AG10803 (cell line): ENCODE measurements at places on chromosomes 1 and 21.

DNA sequence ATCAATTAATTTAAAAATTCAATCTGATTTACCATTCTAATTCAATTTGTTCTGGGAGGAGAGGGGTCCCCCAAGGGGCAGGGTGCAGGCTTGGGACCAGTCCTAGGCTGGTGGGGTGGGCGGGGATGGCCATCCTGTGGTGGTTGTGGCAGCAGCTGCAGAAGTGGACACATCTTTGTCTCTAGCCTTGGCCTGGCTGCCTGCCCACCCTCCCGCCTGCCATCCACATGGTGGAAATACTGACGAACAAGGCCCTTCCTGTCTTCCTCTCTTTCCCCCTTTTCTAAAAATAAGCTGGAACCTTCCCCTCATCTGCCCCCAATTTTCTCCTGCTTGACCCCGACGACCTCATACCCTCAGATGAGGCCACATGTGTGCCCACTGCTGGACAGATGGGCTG, 130.9 kb downstream of the FOXD2 start:
- DNase-seq: peak; percentile 50

- no peak for DNase-seq
Observed at GRCh38 chr1:53899708-53900107, 5.7 kb downstream of the DIO1 start.

DNA sequence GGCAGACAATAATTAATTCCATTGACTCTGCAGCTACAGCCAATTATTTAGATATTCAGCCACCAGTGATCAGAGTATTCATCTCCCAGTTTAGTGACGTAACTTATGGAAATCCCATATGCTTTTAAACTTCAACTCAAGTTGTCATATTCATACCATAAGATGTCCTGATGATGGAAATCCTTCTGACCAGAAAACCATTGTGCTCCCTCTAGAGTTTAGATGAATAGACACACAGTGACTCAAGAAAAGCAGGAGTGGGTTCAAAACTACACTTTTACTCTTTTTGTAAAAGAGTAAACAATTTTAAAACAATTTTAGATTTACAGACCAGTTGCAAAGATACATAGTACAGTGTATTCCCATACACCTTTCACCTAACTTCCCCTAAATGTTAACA, 463.7 kb downstream of the KCNT2 start:
- DNase-seq: no peak

DNA sequence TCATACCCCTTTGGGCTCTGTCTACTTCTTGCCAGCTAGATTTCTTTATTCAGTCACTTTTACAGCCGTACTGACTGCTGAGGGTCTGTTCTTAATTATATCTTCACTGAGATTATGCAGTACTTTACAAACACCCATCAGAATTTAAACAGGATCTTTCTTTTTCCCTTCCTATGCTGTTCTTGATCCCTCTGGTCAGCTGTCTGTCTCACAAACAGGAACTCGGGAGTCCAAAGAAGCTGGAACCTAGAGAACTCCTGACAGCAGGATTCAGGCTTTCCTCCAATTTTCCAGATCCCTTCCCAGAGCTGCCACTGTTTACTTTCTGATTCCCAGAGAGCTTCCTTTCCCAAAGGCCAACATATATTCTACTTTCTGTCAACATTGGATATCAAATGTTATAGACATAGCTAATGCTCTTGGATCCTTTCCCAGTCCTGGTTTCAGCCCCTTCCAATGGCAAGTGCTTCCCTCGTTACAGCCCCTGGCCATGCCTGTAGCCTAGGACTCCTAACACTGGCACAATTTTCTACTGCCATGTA, 59.5 kb downstream of the ATP2B4 start:
- peak; percentile 27 for DNase-seq

- DNase-seq: no peak
Observed at GRCh38 chr1:111480674-111481073, 6.9 kb downstream of the C1orf162 start.

GRCh38 chr1:96214982-96215381, 506.6 kb upstream of the PTBP2 start:
- DNase-seq: peak; percentile 4

- no peak for DNase-seq
Observed at GRCh38 chr1:99098589-99098988, 93.9 kb upstream of the PLPPR5 start.

GRCh38 chr1:35866991-35867390, 16.0 kb upstream of the AGO1 start:
- DNase-seq: no peak

DNA sequence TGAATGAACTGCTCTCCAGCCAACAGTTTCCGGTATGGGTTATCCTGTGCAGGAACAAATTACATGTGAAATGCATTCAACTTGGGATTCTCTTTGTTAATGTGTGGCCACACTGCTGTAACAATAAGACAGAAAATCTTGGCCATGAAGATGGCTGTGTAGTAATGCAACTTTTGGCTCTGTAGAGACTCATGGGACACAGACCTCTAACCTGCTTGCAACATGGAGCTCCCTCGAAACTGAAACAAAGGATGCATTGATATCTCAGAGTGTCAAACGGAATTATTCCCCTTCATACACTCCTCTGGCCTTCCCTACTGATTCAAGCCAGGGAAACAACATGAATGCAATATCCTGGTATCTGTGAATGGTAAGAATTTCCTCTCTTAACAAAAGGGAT, 559.3 kb upstream of the ZRANB2 start:
- DNase-seq: no peak

DNA sequence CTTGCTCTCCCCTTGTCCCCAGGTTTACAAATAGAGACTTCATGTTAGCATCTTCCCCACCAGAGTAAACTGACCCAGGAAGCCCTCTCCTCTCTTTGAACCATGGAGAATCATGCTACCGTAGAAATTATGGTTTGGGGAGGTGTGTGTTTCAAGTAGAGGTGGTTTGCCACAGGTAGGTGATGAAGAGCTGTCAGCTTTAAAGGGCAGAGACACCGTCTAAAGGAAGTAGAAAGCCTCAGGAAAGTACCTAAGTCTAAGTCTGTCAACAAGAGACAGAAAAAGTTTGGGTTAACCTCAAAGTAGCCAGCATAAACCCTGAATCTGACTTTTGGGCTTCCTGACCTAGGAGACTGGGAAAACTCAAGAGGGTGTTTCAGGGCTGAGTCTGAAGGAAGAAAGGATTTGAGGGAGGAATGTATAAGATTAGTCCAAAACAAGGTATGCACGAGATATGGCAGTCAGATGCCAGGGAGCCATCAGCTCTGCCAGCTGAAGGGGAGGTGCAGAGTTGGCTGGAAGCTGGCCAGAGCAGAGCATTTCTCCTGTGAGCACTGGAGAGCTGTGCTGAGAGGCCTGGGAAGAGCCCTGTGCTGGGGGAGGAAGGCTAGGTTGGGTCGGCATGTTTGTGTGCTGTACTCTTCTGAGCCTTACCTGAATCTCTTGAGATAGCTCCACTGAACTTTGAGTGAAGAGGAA, 14.3 kb downstream of the ADAMTSL4 start:
- peak; percentile 62 for DNase-seq

DNA sequence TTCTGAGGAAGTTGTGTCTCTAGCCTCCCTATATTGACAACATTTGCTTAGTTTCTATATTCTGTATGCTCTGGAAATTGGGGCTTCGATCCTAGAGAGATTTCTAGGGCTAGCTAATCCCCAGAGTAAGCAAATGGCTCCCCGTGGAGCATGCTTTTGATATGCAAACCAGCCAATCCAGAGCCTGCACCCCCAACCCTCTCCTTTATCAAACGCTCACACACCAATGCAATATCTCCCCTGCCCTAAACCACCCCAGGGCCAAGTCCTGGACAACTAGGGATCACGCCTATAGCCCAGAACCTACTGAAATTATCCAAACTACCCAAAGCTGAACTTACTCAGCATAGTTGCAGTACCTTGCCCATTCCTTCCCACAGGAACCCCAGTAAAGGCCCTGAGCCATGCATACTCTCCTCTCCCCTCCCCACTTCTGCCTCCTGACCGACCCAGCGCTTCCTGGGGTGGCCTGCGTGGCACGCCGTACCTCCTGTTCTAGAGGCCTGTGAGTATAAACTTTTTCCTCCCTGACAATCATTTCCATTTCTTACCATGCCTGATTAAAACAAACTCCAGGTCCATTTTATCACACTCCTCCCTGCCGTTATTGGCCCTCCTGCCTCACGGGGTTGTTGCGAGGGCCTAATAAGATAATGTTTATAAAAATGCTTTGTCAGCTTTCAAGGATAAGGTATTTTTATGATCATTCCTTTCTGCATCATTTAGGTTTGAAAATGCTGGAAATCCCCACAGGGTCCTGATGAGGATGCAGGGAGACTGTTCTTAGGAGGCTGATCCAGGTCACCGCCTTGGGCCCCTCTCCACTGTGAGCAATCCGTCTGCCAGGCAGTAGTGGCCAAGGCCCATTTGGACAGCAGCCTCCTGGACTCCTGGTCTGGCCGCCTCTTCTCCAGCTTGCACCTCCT, 102.7 kb downstream of the TENT5C start:
- no peak for DNase-seq

GRCh38 chr1:100989306-100990077, 36.1 kb downstream of the DPH5 start:
- peak; percentile 84 for DNase-seq

DNA sequence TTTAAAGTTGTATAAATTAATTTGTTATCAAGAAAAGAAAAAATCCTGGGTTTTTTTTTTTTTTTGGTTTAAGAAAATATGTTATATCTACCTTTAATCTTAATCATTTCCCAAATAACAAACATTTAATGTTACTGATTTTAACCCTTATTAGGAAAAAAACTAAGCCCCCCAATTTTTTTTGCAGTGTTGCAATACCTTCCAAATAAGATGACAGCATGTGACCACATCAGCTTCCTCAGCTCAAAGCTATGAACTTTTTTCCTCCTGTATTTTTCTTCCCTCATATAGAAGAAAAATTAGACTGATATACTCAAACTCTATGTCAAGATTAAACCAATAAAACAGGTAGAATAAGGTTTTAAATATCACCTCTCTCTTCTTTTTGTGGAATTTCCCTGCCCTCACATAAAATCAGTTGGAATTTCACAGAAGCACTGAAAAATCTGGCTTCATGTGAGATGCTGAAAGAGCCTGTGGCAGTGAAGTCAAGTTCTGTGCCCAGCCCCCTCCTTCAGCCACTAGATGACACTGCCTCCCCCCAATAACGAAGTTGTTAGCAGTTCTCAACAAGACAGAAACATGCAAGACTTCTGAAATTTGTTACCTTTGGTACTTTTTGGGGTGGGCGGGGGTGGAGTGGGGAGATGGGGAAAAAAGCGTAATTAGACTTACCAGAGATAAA, 9.6 kb upstream of the SMYD2 start:
- DNase-seq: no peak

DNA sequence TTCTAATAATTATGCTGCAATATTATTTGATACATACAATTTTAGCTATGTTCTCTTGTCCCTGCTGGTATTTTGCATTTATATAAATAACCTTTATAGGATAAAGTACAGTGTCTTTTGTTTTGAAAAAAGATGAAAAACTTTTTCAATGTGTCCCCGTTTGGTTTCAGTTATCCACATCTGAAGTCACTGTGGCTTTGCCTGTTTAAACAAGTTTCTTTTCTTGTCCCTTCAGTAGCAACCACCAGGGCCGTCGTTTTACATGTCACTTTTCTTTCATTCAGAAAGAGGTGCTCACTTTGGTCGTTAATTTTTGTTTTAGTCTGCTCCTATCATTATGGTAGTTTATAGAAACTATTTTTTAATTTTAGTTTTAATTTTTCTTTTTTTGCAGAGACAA, 41.4 kb downstream of the RABGAP1L start:
- no peak for DNase-seq

GRCh38 chr1:171298696-171299095, 15.3 kb upstream of the FMO4 start:
- DNase-seq: no peak

DNA sequence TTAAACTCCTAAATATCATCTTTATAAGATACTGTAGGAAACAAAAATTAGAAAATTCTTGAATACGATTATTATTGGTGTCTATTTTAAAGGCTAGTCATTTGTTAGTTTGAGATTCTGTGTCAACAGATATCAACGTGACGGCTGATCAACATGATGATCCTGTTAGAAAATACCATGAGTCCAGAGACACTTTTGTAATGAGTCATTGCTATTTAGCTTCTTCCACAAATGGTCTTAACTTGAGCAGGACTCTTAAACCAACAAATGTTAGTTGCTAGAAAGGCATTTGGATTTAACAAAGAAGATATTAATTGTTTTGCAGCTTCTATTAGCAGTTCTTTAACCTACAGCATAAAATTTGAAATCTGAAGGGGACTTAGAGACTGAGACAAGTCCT, 131.2 kb downstream of the TGFB2 start:
- peak; percentile 87 for DNase-seq

DNA sequence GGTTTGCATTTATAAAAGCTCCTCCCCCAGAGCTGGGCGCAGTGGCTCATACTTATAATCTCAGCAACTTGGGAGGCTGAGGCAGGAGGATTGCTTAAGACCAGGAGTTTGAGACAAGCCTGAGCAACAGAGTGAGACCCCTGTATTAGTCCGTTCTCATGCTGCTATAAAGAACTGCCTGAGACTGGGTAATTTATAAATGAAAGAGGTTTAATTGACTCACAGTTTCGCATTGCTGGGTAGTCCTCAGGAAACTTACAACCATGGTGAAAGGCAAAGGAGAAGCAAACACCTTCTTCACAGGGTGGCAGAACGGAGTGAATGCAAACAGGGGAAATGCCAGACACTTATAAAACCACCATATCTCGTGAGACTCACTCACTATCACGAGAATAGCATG, 52.5 kb downstream of the ZNF684 start:
- DNase-seq: no peak

- peak; percentile 27 for DNase-seq
Observed at GRCh38 chr1:78527706-78528105, 36.9 kb downstream of the PTGFR start.

DNA sequence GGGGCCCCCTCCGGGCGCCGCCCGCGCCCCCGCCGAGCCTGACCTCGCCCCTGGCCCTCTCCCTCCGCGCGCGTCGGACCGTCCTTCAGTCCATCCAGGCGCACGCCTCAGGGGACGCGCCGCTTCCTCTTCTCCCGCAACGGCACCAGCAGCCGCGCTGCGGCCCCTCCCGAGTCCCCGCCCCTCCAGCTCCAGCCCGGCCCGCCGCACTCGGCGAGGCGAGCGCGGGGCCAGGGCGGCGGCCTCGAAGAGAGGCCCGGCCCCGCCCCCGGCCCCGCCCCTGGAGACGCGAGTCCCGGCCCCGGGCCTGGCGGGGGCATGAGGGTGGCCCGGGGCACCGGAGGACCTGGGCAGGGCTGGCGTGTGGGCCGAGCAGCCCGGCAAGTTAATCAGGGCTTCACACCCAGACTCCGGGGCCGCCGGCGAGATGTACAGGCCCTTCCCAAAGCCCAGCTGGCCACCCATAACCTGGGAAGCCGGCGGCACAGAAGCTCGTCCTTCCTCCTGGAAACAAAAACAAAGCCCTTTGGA, at the start of gene IGSF3:
TSS of gene IGSF3 (minus strand) at position 159 of the 531 bp plus-strand sequence. CDS start 1,407 bp downstream, outside the sequence.
- DNase-seq: no peak

DNA sequence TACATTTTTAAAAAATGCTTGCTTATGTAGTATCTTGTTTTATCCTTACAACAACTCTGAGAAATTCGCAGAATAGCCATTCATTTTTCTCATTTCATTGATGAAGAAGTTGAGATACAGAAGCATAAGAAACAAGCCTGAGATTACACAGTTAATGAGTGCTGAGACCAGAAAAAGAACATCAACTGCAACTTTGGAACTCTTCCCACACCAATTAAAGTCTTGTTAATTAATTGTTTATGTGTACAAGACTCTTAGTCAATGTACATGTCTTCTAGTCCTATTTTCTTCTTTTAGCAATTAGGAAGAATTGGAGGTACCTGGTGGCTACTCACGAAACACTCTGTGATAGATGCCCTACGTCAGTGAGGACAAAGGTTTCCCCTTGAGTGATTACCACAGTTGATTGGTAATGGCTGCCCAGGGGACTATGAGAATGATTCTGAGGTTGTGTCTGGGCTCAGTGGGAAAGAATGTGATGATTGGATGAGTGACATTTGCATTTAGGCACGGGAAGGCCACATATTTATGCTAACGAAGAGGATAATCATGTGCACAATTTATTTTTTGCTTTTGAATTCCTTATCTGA, 187.4 kb upstream of the KCNK2 start:
- no peak for DNase-seq
